ENCODE measurements at places on chromosomes 2 and 18. TPM values are rescaled to one million over a fixed set of nuclear protein-coding genes. Genes with fewer than 3 reads are reported as not detected.

DNA sequence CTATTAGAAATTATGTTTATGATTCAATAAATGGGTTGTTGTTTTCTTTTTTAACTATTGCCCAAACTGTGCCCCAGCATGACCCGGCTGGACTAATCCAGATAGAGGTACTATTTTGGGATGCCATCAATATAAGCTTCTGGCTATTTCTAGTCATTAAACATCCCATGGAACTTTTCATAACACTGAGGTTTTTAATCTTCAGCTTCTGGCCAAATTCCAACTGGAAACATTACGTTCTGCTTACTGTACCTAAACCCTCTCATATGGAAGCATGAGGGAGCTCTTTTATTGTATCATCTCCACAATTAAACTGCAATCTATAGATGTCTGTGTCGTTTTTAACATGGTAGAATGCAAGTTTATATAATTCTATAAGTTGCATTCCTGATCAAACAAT lies 674.7 kb downstream of the ARHGAP15 start:
- no peak for DNase-seq
- H3K4me1 ChIP-seq, result no peaks in the 10 kb centered on the region
- H3K27me3 ChIP-seq, result no peaks in the 10 kb centered on the region
- H3K4me3 ChIP-seq, result no peak overlapping the region
- H3K36me3 ChIP-seq, result no peaks in the 10 kb centered on the region

DNA sequence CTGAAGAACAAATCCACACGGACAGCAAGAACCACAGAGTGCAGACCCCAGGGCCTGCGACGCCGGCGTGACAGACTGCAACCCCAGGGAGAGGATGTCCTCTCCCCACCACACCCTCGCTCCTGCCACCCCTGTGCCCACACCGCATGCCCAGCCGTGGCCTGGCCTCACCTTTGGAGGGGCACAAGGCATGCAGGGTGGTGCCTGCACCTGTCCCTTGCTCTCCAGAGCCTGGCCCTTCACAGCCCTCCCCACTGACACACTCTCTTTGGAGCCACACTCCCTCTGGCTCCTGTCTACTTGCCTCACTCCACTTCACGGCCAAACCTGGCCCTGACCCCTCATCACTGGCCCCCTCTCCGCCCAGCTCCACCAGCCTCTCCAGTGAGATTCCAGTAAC lies 9.3 kb downstream of the THAP4 start:
- no peaks in the 10 kb centered on the region for H3K27me3 ChIP-seq
- H3K27ac ChIP-seq, result no peak overlapping the region
- no peak for DNase-seq
- no peak overlapping the region for H3K4me3 ChIP-seq
- no peaks in the 10 kb centered on the region for H3K36me3 ChIP-seq

DNA sequence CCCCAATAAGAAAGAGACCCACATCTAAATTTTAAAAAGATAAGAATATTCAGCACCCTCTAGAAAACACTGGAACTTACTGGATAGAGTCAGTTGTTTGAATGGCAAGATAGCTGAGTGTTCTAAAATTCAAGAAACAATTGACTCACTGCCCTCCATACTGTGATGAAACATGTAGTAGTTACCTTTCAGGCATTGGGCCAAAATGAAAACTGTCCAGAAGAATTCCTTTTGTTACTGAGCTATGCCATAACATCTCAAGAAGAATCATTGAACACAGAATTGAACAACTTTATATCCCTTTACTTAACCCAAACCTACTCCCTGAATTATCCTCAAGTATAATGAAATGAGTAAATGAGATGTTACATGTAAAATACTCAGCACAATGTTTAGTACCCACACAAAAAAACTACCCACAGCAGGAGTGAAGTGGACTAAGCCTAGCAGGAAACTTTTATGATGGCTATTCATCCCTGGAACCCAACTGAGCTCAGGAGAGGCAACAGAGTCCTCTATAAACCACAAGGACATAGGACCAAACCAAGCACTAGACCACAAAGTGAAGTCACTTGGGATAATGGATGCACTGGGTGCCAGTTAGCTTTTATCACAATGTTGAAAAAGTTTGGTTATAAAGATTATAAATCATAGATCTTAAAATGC lies 32.7 kb downstream of the RBM43 start:
- H3K36me3 ChIP-seq, result no peaks in the 10 kb centered on the region
- H3K27ac ChIP-seq, result no peak overlapping the region
- no peak for DNase-seq
- no peaks in the 10 kb centered on the region for H3K27me3 ChIP-seq
- no peak overlapping the region for H3K4me3 ChIP-seq
- no peaks in the 10 kb centered on the region for H3K4me1 ChIP-seq

DNA sequence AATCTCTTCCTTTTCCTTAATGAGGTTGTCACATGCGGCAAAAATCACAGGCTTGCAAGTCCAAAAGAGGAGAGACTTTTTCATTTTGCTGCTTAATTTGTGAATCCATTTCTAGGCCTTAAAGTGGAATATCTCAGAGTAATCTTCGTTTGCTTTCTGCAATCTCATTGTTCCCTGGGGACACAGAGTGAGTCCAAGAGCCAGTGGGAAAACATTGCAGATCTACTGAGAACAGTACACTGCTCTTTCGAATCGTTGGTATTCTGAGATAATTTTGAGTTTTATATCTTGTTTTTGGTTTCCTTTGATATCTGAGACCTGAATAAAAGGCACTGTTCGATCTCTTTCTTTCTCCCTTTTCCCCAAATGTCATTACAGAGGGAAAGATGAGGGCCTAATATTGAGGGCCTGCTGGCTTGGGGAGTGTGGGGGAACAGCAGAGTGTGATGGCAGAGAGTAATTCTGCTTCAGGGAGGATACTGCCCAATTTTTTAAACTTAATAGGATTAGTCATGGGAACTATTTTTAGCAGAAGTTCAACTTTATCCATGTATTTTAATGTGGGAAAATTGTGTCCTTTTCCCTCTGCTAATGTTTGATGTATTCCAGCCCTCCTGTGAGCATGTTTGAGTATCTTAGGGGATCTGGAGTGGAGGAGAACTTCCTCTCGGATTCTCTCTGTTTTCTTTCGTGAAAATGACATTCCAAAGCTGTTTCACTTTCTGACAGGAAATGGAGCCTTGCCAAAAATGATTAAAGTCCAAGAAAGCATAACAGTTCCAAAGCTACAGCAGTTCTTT lies 418.2 kb upstream of the ZEB2 start:
- no peaks in the 10 kb centered on the region for H3K27me3 ChIP-seq
- H3K4me3 ChIP-seq, result no peak overlapping the region
- peak overlapping the region; percentile 21 for H3K27ac ChIP-seq
- no peak for DNase-seq
- peaks cover 8% of the 10 kb centered on the region for H3K4me1 ChIP-seq

Gene GALM
- 8.5 TPM for total RNA-seq

GRCh38 chr2:195390686-195391321 lies 266.2 kb upstream of the SLC39A10 start:
- no peak overlapping the region for H3K4me3 ChIP-seq
- H3K4me1 ChIP-seq, result no peaks in the 10 kb centered on the region
- H3K27ac ChIP-seq, result no peak overlapping the region
- no peaks in the 10 kb centered on the region for H3K36me3 ChIP-seq
- no peak for DNase-seq

Gene RPRM
- 4.7 TPM for total RNA-seq

DNA sequence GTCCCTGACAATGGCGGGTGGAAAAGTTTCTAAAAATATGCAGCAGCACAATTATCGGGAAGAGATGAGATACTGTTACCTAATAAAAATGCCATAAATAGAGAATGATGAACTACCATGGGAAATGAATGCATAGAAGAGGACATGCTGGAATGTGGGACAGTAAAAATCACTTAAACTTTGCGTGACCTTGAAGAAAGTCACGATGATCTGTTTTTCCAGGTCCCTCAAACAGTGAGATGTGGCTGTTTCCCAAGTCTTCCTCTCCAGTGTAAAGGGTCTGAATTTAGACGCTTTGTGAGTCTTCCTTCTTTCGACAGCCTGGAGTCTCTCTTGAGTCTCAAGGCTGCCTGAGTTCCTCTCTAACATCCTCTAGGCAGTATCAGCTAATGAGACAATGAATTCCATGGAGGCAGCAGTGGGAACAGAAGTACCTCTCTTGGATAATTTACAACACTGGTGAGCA lies 1.4 kb downstream of the CLUL1 start:
- H3K4me1 ChIP-seq, result peaks cover 4% of the 10 kb centered on the region
- no peak overlapping the region for H3K27ac ChIP-seq

DNA sequence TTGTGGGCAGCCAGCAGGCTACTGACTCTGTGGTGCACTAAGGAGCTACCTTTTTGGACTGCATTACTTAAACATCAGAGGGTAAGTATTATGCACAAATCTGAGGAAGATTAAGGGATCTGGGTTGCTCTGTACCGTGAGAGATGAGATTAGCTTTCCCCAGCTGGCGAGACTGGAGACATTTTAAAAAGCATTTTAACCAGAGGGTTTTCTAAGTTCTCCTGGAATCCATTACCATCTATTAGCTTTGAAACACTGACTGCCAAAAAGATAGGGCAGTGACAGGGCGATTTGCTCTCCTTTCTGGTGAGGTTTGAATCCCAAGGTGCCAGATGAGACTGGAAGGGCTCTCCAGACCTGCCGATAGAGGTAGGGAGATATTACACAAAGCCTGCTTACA lies 63.2 kb downstream of the LYPD6 start:
- H3K4me1 ChIP-seq, result no peaks in the 10 kb centered on the region
- no peak overlapping the region for H3K27ac ChIP-seq
- no peaks in the 10 kb centered on the region for H3K36me3 ChIP-seq
- DNase-seq, result no peak

GRCh38 chr2:109375131-109375561 lies 238.6 kb downstream of the SEPTIN10 start:
- H3K27ac ChIP-seq, result no peak overlapping the region
- H3K4me3 ChIP-seq, result no peak overlapping the region
- DNase-seq, result no peak
- H3K27me3 ChIP-seq, result no peaks in the 10 kb centered on the region
- H3K36me3 ChIP-seq, result no peaks in the 10 kb centered on the region

GRCh38 chr2:236943841-236944513 lies 141.7 kb upstream of the COPS8 start:
- H3K4me3 ChIP-seq, result no peak overlapping the region
- DNase-seq, result no peak
- H3K27me3 ChIP-seq, result no peaks in the 10 kb centered on the region
- H3K36me3 ChIP-seq, result no peaks in the 10 kb centered on the region
- H3K4me1 ChIP-seq, result peaks cover 4% of the 10 kb centered on the region
- H3K27ac ChIP-seq, result no peak overlapping the region

DNA sequence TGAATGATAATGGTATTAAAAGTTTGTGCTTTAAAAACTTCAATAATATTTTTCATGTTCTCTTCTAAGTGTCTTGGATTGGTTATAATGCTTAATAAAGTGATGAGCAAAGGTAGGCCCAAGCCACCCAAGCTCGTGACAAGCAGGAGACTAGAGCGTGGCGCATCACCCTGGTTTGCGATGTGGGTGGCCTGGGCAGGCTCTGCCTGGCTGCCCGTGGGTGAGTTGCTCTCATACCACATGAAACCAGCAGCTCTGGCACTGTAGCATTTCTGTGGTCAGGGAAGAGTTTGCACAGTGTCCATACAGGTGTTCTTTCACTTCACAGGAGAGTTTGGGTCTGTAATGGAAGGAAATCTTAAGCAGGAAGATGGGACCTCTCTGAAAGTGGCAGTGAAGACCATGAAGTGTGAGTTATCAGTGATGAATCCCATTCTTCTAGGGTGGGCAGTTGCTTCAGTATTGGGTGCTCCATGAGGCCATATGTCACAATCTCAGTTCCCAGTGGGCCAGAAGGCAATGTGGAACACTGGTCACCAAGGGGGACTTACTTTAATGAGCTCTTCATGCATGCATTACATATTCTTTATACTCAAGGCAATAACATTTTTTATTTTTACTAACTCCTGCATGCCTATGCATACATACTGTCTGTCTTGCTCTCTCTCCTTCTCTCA lies 51.4 kb upstream of the TMEM87B start:
- H3K4me1 ChIP-seq, result peaks cover 8% of the 10 kb centered on the region
- no peaks in the 10 kb centered on the region for H3K36me3 ChIP-seq
- DNase-seq, result no peak
- H3K27me3 ChIP-seq, result no peaks in the 10 kb centered on the region

DNA sequence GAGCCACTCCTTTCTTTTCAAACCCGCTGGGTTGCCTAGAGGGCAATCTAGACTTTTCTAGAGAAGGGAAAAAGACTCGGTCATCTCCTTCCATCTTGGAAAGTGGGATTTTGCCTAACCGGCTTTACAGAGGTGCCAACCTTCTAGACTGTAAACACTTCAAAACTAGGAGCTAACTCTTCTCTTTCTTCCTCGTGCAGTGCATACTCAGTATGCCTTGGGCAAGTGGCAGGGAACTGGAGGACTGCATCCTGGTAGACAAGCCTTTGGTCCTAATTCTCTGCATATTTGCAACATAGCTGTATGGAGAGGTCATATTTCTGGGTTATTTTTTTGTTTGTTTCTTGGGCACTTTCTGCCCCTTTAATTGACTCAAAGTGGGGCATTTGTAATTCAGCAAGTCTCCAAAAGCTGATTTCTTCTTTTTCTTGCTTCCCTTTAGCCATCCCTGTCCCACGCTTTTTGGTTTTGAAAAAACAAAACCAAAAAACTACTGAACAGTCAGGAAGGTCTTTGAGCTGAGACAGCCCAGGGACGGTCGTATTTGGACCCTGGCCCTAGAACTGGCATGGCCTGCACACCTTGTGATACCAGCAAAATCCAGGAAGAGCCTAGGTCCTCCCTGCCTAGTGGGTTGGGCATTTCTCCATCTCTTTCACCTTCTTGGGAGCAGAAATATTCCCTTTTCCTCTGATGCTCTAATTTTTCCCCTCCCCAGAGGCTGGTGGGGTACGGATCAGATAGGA lies 5.8 kb upstream of the GATA6 start:
- no peak overlapping the region for H3K4me3 ChIP-seq
- no peaks in the 10 kb centered on the region for H3K36me3 ChIP-seq
- peaks cover 3% of the 10 kb centered on the region for H3K27me3 ChIP-seq

- peak overlapping the region; percentile 48 for H3K27ac ChIP-seq
- peaks cover 74% of the 10 kb centered on the region for H3K4me1 ChIP-seq
- no peak for DNase-seq
- no peak overlapping the region for H3K4me3 ChIP-seq
These were observed 136.5 kb upstream of the HAAO start for GRCh38 chr2:42928692-42929545.

Gene TSPYL6
- total RNA-seq, result 38.3 TPM

Gene NOTO
- total RNA-seq, result 0.37 TPM

DNA sequence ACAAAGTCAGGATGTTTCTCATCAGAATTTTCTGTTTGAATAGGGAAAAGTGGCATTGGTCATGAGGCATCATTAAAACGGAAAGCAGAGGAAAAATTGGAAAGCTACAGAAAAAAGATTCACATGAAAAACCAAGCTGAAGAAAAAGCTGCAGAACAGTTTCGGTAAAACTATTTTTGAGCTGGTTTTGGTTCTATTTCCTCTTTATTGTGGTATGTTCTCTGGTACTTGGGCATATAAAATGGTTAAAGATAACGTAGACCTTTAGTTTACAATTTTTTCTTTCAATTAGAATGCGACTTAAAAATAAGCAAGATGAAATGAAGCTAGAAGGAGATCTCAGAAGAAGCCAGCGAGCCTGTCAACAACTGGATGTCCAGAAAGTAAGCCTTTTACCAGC lies 7.6 kb downstream of the GPATCH11 start:
- no peaks in the 10 kb centered on the region for H3K36me3 ChIP-seq
- no peak overlapping the region for H3K27ac ChIP-seq
- H3K27me3 ChIP-seq, result no peaks in the 10 kb centered on the region
- no peak overlapping the region for H3K4me3 ChIP-seq
